Endothelial cell of umbilical vein (primary cell): ENCODE measurements at places on chromosomes 12 and 14. TPM values are rescaled to one million over a fixed set of nuclear protein-coding genes. Genes with fewer than 3 reads are reported as not detected.

The STON2 gene
- total RNA-seq, result not detected in 2 replicates

The FGD4 gene
- 44.7 and 44.8 TPM in 2 replicates for total RNA-seq

The PPP2R5E gene
- total RNA-seq, result 51.1 and 52.5 TPM in 2 replicates

The PZP gene
- total RNA-seq, result 0.84 and 0.88 TPM in 2 replicates

The TRHDE gene
- total RNA-seq, result not detected in 2 replicates

The BRI3BP gene
- 8.2 and 8.3 TPM in 2 replicates for total RNA-seq

The BDKRB2 gene
- 0.39 and 0.77 TPM in 2 replicates for total RNA-seq

The FAM186B gene
- 0.21 and 0.33 TPM in 2 replicates for total RNA-seq

The OVCH1 gene
- not detected in 2 replicates for total RNA-seq

The FAM90A1 gene
- total RNA-seq, result not detected in 2 replicates

The ENTPD5 gene
- 13.0 and 14.7 TPM in 2 replicates for total RNA-seq

The CLECL1 gene
- total RNA-seq, result not detected in 2 replicates

The PLEKHD1 gene
- total RNA-seq, result not detected in 2 replicates

The TAS2R7 gene
- not detected in 2 replicates for total RNA-seq

The DHRS2 gene
- total RNA-seq, result 0.44 TPM in 1 of 2 replicates, not detected in the other

The MYO1H gene
- not detected in 2 replicates for total RNA-seq

The SLC25A21 gene
- 0.92 and 1.4 TPM in 2 replicates for total RNA-seq

The TPPP2 gene
- total RNA-seq, result not detected in 2 replicates

The OAS2 gene
- total RNA-seq, result 2.4 and 3.1 TPM in 2 replicates

The RNF212B gene
- total RNA-seq, result not detected in 2 replicates

The TDRD9 gene
- 0.83 and 1.4 TPM in 2 replicates for total RNA-seq

The TMEM52B gene
- 0.24 TPM in 1 of 2 replicates, not detected in the other for total RNA-seq

The ANO4 gene
- total RNA-seq, result 0.12 TPM in 1 of 2 replicates, not detected in the other

The NTF3 gene
- total RNA-seq, result not detected in 2 replicates

The PIWIL1 gene
- not detected in 2 replicates for total RNA-seq

The POTEG gene
- not detected in 2 replicates for total RNA-seq

The LTBR gene
- 84.1 and 102 TPM in 2 replicates for total RNA-seq

The NUBPL gene
- 8.2 and 12.3 TPM in 2 replicates for total RNA-seq

The SHMT2 gene
- 148 and 155 TPM in 2 replicates for total RNA-seq

The INF2 gene
- 117 and 124 TPM in 2 replicates for total RNA-seq

The DEPDC4 gene
- 0.44 and 0.66 TPM in 2 replicates for total RNA-seq

The CIROP gene
- not detected in 2 replicates for total RNA-seq

The FERMT2 gene
- total RNA-seq, result 108 and 113 TPM in 2 replicates

The CLMN gene
- 8.4 and 9.6 TPM in 2 replicates for total RNA-seq

The PLXNC1 gene
- total RNA-seq, result 0.04 TPM in 1 of 2 replicates, not detected in the other

The PCK2 gene
- total RNA-seq, result 24.5 and 25.1 TPM in 2 replicates

The SRRM4 gene
- not detected in 2 replicates for total RNA-seq

The KIF21A gene
- 9.6 and 10.1 TPM in 2 replicates for total RNA-seq

The SMIM41 gene
- not detected in 2 replicates for total RNA-seq

The EXD2 gene
- total RNA-seq, result 18.6 and 22.6 TPM in 2 replicates

The LRTM2 gene
- total RNA-seq, result not detected in 2 replicates

The DDX55 gene
- 25.9 and 29.5 TPM in 2 replicates for total RNA-seq

The EML5 gene
- total RNA-seq, result 0.09 TPM in 1 of 2 replicates, not detected in the other

The PLBD2 gene
- total RNA-seq, result 44.8 and 46.8 TPM in 2 replicates

The GATC gene
- 28.8 and 33.1 TPM in 2 replicates for total RNA-seq

The KRT77 gene
- not detected in 2 replicates for total RNA-seq

The RFLNA gene
- total RNA-seq, result 3.4 and 19.7 TPM in 2 replicates

The TAS2R20 gene
- 2.2 and 3.3 TPM in 2 replicates for total RNA-seq
